ENCODE measurements at places on chromosomes 6 and 20.
A peak's percentile ranks its signal among the peaks of the same experiment; 100 is the strongest.

DNA sequence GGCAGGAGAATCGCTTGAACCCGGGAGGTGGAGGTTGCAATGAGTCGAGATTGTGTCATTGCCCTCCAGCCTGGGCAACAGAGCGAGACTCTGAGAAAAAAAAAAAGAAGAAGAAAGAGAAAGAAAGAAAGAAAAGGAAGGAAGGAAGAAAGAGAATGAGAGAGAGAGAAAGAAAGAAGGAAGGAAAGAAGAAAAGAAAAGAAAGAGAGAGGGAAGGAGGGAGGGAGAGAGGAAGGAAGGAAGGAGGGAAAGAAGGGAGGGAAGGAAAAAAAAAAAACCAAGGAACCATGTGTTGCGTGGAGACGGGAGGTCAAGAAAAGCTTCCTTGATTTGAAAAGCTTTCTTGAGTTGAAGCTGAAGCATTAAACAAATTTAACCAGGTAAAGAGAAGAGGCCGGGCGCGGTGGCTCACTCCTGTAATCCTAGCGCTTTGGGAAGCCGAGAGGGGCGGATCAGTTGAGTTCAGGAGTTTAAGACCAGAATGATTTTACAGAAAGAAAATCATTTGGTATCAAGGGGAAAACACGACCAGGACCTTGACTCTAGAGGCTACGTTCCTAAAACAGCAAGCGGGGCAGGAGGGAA lies 90.5 kb upstream of the PRSS16 start:
- no peak for DNase-seq

DNA sequence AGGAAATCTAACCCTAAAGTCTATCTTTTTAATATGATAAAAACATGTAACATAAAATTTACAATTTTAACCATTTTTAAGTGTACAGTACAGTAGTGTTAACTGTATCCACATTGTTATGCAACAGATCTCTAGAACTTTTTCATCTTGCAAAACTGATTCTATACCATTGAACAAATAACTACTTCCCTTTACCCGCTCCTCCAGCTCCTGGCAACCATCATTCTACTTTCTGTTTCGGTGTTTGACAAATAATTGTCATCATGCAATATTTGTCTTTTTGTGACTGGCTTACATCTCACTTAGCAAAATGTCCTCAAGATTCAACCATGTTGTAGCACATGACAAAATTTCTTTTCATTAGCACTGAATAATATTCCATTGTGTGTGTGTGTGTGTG lies 203.2 kb downstream of the SIM1 start:
- DNase-seq, result no peak

- peak; percentile 84 for DNase-seq
These were observed 679 bp upstream of the LPIN3 start for GRCh38 chr20:41339957-41340326.

DNA sequence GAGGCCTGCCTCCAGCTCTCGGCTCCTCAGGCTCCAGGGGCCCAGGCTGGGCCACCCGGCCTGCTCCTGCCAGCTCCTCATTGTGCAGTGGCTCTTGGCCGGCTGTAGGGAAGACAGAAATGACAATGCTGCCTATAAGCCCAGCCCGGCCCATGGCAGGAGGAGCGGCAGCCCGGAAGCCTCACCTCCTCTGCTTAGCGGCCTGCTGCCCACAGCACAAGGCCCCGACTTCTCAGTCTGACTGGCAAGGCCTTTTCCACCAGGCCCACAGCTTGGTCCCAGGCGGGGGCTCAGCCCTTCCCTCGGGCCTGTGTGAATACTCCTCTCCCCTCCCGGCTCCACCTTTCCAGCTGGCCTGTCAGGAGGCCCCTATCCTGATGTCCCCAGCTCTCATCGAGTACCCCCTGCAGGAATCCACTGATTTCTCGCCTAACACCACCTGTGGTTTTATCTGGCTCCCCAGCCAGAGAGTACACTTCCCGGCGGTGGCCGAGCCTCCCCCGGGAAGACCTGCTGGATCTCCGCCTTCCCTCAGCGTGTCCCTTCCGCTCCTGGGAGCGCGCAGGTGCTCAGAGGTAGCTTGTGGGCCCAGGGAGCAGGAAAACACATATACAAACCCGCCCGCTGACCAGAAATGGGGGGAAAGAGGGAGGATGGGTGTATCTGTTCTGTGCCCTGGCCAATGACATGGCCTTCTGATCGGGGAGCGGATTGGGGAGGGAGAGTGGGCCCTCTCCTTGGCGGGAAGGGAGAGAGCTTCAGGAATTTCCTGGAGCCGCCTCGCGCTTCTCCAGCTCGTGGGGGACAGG lies 963 bp downstream of the DDRGK1 start:
- DNase-seq, result no peak

DNA sequence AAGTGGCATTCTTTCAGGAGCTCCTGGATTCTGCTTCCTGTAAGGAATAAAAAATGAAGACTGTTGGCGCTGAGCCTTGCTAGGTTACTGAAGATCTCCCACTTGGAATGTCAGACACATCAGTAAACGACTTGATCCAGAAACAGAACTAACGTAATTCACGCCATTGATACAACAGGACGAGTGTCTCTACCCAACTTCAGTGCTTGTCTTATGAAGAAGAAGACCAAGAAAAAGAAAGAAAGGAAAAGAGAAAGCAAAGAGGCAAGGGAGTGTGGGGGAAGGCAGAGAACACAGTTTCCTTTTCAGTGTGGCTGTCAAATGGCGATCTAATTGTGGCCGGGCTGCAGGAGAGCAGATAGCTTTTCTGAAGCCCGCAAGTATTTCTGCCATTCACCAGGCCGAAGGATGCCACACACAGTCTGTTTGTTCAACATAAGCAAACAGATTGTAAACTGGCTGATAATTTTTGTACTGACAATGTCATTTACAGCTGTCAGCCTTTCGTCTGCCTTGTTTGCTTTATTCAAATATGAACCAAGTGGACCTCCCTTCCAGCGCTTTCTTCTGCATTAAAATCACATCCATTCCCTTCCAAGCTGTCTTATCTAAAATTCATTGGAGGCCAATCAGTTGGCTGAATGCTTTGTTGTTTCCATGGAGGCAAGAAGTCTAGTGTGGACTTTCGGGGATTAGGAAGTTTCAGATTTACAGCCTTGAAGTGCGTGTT lies 180.6 kb downstream of the FOXA2 start:
- DNase-seq, result no peak

GRCh38 chr20:18971574-18971973 lies 158.0 kb downstream of the SCP2D1 start:
- no peak for DNase-seq

DNA sequence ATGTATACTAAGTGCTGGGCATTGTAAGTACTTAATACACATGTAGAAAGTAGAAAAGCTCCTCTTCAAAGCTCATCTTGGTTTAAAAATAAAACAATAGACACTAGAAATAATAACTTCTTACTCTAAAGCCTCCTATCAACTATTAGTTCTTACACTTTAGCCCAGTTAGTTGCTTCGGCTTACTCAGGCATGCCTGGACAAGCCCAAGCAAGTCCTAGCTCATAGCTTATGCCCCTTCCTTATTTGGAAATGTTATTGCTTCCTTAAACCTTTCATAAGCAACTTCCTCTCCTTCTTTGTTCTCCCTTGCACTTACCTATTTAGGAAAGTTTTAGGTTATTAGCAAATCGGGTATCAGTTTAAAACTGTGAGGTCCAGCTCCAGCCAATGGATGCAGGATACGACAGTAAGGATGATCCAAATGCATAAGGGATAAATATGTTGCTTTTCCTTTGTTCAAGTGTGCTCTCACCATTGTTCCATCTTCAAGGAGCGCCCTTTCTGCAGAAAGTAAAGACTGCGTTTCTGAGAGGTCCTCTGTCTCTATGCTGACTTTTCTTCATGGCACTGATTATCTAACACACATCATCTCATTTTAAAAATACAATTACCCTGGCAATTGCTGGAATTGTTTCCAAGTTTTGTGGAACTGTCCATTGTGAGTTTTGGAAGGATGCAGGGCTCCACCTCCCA lies 12.3 kb downstream of the TMEM30A start:
- DNase-seq, result no peak

GRCh38 chr20:35954907-35955251 lies 577 bp upstream of the SCAND1 start:
- DNase-seq, result no peak

- no peak for DNase-seq
These were observed 509.8 kb upstream of the JARID2 start for GRCh38 chr6:14735956-14736486.

GRCh38 chr6:150979826-150980350 lies 114.4 kb downstream of the MTHFD1L start:
- DNase-seq, result no peak

- no peak for DNase-seq
These were observed 1286.2 kb upstream of the EYS start for GRCh38 chr6:66993272-66993671.

DNA sequence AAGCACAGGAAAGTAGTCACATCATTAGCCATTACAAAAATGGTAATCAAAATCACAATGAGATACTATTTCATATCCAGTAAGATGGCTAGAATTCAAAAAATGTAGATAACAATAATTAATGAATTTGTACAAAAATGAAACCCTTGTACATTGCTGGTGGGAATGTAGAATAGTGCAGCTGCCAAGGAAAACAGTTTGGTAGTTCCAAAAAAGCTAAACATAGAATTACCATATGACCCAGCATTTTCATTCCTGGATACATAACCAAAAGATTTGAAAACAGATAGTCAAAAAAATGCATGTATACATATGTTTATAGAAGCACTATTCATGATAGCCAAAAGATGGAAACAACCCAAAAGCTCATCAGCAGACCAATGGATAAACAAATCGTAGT lies 251.1 kb upstream of the RAB32 start:
- no peak for DNase-seq

Measured in uterus (tissue), 4 donors.